Naive thymus-derived CD8-positive, alpha-beta T cell (primary cell): ENCODE measurements at places on chromosomes 4 and X.

GRCh38 chr4:84907145-84907544, 59.3 kb downstream of the WDFY3 start:
- DNase-seq = no peak

- DNase-seq = no peak
Measured at GRCh38 chrX:13293700-13294099, 26.2 kb downstream of the ATXN3L start.

GRCh38 chrX:145823132-145823531, 5.5 kb downstream of the SLITRK2 start:
- DNase-seq = no peak

DNA sequence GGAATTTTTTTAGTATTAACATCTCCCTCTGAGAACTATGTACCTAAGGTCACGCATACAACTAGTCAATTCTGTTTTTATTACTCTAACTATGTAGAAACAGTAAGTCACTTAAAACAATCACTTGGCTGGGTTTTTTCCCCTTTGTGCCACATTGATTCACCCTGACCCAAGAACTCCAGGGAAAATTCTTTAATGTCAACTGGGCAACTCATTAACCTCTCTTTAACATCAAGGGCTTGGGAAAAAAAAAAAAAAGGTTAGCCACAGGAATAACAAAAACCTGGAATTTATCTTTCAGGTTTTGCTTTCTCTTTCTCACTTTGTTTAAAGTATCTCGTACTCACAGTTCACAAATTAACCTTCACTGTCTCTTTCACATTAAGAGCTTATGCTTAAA, 8.1 kb downstream of the RPL9 start:
- DNase-seq = no peak

GRCh38 chr4:5030221-5030620, 11.0 kb upstream of the CYTL1 start:
- DNase-seq = no peak

GRCh38 chr4:173145131-173145530, 23.5 kb upstream of the GALNT7 start:
- no peak for DNase-seq

DNA sequence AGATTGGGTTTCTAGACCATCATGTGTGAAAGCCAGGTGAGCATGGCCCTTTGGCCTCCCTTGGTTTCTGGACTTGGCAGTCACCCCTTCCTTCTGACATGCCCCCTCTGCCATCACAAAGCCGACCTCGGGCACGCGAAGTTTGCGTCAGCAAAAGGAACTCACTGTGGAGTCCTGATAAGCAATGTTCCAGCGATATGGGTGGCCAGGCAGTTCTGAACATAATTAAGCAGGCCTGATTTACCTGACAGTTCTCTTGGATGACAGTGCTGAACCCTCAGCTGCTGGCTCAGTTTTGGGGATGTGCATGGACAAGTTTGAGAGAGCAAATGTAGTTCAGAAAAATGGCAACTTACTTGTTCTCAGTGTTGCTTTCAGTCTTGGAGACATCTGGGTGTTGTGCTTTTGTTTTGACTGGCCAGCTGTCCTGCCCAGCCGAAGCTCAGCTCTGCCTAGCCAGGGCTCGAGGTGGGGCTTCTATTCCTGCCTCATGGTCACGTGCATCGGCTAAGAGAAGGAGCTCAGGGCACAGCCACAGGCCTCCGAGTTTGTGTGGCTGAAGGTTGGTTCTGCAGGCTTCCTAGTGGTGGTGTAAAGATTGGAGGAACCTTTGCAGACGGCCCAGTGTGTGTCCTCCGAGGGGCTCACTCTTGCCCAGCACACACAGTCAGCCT, 78.3 kb downstream of the CLDN34 start:
- no peak for DNase-seq

- no peak for DNase-seq
Measured at GRCh38 chrX:44228621-44229020, 114.9 kb downstream of the EFHC2 start.

- no peak for DNase-seq
Measured at GRCh38 chr4:153322791-153323190, 21.7 kb upstream of the MND1 start.

DNA sequence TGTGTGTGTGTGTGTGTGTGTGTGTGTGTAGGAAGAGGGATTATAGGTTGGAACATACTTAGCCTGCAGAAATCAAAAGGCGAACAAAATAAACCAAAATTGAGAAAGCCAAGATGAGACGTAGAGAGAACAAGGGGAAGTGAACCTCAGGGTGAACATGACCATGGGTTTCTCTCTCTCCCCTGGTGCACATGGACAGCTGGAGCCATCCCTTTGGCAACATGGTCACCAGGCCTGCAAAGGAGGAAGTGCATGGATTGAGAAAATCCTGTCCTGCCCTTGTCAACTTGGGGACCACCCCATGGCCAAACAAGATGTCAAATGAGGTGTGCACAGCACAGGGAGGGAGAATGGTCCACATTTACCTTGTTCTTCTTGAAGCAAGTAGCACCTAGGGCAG, 23.1 kb downstream of the LGI2 start:
- no peak for DNase-seq

DNA sequence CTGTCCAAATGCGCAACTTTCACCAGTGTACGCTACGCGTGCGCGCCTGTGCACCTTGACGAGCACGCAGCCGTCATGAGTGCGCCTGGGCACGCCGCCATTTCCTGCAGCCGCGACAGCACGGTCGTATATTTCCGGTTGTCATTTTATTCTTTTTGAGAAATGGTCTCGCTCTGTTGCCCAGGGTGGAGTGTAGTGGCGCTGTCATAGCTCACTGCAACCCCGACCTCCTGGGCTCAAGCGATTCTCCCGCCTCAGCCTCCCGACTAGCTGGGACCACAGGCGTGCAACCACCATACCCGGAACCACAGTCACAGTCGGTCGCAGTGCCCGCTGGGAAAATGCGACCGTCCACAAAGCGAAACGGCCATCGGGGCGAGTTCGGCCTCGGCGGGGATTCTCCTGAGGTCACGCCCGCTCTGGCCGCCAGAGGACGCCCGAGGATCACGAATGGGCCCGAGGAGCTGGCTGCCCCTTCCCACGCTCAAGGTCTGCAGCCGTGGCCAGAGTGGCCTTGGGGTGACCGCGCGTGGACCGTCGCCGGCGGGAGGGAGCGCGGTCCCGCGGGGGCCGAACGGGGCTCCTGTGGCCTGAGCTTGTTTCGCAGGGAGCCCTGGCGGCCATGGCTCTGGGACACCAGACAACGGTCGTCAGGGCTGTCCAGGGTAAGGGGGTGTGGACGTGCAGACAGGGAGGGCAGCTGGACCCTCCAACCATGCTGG, 23.7 kb upstream of the PNMA3 start:
- DNase-seq = peak; percentile 47

- DNase-seq = no peak
Measured at GRCh38 chr4:11428231-11428898, at the start of gene HS3ST1. Gene HS3ST1, minus strand, starts transcription at chr4:11428894. Its CDS starts 28,889 bp downstream, at chr4:11400005.

GRCh38 chrX:151206871-151207270, 30.5 kb downstream of the GPR50 start:
- DNase-seq = no peak

DNA sequence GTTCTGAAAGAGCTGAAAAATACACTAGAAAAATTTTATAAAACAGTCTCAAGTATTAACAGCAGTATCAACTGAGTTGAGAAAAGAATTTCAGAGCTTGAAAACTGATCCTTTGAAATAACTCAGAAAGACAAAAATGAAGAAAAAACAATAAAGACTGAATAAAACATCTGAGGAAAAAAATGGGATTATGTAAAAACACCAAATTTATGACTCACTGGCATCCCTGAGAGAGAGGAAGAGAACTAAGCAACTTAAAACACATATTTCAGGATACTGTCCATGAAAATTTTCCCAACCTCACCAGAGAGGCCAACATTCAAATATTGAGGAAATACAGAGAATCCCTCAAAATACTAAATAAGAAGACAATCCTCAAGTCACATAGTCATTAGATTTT, 22.9 kb downstream of the PABPC4L start:
- no peak for DNase-seq

GRCh38 chrX:88735835-88736234, 11.2 kb upstream of the CPXCR1 start:
- DNase-seq = no peak

DNA sequence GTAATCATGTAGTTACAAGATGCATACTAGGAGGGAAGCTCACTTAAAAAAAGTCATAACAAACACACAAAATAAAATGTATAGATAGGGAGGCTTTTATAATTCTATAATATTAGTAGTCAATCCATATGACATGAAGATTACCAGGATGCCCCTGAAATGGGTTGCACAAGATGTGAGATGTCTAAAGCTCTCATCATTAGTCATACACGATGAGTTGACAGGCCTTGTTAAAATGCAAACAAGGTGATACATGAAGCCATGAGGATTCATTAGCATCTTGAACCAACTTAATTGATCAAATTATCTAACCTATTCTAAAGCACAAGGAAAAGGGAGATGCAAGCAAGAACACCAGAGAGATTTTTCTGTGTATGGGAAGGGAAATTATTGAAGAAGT, 470.2 kb downstream of the IQCM start:
- DNase-seq = no peak

- no peak for DNase-seq
Measured at GRCh38 chr4:187767687-187768086, 227.9 kb upstream of the ZFP42 start.

GRCh38 chr4:112245383-112245782, 13.8 kb downstream of the AP1AR start:
- DNase-seq = no peak

DNA sequence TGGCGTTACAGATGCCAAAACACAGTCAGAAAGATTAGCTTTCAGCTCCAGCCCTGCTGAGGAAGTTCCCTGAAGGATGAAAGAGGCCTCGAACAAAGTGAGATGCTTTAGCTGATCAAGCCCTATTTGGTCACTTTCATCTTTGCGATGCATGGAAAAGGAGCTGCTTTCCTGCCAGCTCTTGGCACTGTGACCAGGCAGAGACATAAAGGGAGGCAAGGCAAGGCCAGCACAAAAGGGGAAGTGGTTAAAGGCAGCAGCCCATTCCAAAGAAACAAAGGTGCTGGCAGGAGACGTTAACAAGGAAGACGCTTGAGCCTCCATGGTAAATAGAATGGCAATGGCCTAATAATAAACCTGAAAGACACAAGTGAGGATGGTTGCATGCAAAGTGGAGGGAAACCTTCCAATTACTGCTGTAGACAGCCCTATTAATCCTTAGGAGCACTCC, 617.1 kb upstream of the INTU start:
- DNase-seq = no peak
